A549 treated with dexamethasone at 1 μM for 4 hours (cell line): ENCODE measurements at places on chromosomes 16 and 17. TPM values are rescaled to one million over a fixed set of nuclear protein-coding genes. Genes with fewer than 3 reads are reported as not detected.

Gene TBC1D3C
- not detected in 5 replicates for total RNA-seq

Gene C1QL1
- 15.9 to 33.2 TPM (median 27.2 TPM) in 5 replicates for total RNA-seq

Gene MYH2
- total RNA-seq, result not detected in 5 replicates

Gene CBLN1
- 0.07 to 0.26 TPM (median 0.15 TPM) in 5 replicates for total RNA-seq

Gene TEKT1
- 0.05 to 0.18 TPM (median 0.07 TPM) in 5 replicates for total RNA-seq
